ENCODE measurements at places on chromosomes 4 and X.

DNA sequence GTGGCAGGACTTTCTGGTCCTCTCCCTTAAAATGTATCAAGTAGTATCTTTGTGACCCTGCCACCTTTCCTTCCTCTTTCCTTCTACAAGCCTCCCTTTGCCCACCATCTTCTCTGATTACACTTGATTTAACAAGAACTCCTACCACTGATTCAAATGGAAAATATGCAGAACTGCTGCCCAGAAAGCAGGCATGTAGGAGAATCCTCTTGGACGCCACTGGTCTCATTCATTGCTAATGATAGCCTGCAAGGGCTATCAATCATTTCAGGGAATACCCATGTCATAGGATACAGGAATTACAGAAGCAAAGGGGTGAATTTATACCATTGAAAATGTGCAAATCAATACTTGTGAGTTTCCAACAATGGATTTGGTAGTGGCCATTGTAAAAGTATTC, 294.6 kb upstream of the NRK start:
- no peak for DNase-seq

DNA sequence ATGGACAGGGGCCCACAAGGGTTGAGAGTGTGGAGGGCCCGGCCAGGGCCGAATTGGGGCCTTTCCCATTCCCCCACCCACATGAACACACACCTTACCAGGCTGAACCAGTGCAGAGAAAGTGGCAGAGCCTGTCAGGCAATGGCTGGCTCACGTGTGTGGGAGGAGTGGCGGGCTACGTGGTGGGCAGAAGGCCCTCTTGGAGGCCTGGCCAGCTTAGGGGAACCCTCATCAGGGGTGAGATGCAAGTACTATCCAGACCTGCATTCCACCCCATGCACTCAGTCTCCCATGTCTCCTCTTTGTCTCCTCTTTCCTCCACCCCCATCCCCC, 965 bp downstream of the TCEAL4 start:
- DNase-seq, result no peak

DNA sequence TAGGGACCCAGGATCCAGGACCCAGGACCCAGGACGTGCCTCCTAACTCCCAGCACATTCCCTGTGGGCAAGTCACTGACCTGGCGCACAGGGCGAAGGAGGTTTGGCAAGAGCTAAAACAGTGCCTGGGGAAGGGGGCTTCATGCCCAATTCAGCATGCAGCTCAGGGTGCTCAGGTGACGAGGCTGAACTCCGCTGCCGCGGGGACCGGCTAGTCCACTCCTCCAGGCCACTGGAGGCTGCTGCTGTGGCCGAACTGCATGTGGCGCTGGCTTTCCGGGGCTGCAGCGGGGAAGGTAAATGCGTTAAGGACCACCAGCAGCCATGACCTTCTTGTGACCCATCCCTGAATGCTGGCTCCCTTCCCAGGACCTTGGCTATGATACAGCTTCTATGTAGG, 4.9 kb upstream of the PIM2 start:
- DNase-seq, result no peak

GRCh38 chr4:118843237-118843636, 7.3 kb upstream of the SEC24D start:
- no peak for DNase-seq

DNA sequence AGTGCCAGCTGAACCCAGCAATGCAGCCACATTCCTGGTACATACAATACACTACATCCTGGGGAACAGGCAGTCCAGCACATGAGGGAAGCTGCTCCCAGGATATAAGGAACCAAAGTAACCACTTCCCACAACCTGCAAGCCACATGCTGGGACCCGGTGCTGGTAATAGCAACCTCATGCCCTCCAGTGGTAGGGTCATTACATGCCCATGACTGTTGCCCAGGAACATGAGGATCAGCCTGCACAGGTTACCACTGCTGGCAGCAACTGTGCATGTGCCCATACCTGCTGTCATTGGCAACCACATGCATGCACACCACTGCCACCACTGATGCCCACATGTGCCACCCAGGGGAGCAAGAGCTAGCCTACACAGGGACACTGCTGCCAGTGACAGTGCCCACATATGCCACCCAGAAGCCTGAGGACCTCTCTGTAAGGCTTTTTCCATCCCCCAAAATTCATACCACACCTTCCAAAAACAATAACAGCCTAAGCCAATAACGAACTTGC, 1982.5 kb downstream of the ARAP2 start:
- no peak for DNase-seq

GRCh38 chrX:15714529-15714928, 23.5 kb upstream of the CA5B start:
- no peak for DNase-seq

DNA sequence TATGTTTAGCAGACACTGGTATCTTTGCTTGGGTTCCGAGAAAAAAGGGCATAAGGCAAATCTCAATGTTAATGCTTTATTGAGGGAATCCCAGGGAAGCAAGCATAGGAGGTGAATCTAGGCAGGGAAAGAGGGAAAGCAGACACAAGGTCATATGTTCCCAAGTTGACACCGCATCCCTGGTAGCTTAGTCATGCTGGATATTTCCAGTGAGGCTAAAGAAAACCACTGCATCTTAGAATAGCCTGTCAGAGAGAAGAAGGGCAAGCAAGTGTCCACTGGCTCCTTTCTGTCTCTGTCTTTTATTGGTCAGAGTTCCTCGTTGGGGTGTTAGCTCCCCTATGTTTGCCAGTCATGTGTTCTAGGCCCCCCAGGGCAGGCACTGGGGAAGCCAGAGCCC, 104.7 kb downstream of the NKX6-1 start:
- DNase-seq, result no peak

DNA sequence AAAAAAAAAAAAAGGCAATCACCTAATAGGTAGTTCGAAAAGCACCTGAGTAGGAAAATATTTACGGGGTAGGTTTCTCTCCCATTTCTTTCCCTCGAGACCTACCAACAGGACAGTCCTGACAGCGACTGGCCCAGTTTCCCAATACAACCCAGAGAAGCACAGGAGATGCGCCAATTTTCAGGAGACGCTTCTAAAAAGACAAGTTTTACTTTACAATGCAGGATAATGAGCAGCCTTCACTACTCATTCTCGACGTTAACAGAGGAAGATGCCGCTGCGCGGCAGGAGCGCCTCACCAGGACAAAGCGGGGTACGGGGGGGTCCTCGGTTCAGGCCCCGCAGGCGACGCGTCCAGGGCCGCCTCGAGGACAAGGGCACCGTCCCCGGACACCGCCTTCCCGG, 708 bp downstream of the BCLAF3 start:
- no peak for DNase-seq

DNA sequence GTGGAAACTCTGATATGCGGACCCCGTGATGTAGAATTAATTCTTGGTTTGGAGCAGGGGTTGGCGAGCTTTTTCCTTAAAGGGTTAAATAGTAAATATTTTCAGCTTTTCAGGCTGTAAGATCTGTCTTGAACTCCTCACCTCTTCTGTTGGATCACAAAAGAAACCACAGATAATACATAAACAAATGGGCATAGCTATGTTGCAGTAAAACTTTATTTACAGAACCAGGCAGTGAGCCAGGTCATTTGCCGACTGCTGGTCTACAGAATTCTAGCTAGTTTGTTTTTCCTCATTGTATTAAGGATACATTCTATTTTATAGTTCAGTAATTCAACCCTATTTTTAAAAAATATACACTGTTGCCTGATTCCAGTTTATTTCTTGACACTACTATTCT, 116.6 kb downstream of the PAPSS1 start:
- DNase-seq, result no peak

DNA sequence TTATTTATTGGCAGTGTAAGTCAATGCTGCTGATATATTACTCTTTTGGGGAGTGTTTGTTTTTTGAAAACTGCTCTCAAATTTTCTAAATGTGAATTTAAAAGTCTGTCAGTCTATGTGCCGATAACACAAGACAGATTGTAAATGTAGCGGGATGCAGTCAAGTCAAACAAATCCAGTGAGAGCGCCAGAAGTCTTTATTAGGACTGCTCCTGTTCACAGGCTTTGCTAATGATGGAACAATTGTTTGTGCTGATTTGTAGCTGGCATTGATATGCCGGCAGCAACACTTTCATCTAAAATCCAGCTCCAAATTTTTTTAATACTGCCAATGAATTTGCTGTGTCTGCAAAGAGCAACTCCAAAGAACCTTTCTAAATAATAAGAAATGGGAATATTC, 78.7 kb upstream of the TET2 start:
- DNase-seq, result no peak

DNA sequence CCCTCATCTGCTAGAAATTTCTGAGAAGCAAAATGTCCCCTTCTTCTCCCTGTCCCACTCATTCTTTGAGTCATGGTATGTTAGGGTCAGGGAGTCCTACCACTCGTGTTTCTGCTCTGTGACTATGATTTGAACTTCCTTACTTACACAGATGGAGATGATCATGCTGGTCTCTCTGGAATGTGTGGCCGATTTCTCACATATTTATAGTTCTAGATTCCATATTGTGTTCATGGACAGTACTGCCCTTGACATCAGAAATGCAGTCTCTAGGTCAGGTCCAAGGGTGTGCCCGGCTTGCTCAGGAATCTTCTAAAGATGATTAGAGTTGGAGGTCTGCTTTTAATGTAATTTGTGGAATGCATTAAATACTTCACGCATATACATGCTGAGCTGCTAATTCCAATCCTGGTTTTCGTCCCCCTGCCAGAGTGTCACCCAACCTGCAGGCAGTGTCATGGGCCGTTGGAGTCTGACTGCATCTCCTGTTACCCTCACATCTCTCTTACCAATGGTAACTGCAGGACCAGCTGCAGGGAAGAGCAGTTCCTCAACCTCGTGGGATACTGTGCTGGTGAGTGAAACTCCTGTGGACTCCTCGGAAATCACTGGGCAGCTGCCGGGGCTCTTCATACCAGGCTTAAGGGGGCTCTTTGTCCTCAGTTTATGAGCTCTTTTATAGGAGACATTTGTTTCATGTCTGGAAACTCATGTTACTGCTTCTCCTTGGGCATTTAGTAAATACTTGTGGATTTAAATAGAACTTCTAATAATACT, 214.1 kb upstream of the ANXA3 start:
- no peak for DNase-seq

DNA sequence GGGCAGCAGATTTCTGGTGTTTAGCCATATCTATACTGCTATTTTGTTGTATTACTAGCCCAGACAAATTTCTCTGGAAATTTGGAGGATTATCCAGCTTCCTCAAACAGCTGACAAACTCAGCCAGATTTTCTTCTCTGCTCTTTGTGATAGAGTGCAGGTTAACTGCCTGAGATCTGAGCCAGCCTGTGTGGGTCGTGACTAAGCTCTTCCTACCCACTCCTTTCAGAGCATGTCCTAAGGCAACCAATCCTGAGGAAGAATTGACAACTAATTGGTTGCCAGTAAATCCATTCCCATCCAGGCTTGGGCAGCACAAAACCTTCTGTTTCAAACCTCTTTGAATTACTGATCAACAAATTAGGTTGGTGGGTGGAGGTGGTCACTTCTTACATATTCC, 2.5 kb upstream of the GABRA2 start:
- no peak for DNase-seq

DNA sequence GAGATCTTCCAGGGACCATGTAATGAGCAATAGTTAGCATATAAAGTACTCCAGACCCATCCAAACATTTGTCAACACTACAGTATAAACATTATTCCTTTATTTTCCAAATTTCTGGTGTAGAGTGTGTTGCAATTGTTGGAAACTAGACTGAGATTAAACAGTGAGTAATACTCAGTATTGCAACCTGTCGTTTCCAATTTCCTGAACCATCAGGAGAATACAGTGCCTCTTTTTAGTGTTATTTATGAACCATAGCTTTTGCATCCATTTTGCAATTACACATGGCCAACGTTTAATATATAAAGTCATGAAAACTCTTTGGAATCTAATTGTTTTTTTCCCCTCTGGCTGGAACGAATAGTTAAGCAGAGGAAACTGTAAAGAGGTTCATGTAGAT, 58.3 kb upstream of the DHRSX start:
- no peak for DNase-seq

DNA sequence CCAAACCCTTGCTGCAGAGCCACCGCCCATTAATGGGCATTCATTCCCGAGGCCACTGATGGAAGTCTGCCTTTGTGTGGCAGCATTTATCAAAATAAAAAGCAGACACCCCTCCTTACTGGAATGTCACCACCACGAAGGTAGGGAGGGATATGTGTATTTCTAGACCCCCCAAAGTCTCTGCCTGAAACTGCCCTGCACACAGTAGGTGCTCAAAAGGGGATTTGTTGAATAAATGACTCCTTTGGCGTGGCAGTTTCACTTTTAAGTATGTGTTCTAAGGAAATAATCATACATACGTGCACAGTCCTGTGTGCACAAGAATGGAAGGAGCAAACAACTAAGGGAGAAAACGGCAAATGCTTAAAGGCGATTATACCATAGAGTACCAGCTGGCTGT, 23.6 kb upstream of the GLOD5 start:
- DNase-seq, result no peak

DNA sequence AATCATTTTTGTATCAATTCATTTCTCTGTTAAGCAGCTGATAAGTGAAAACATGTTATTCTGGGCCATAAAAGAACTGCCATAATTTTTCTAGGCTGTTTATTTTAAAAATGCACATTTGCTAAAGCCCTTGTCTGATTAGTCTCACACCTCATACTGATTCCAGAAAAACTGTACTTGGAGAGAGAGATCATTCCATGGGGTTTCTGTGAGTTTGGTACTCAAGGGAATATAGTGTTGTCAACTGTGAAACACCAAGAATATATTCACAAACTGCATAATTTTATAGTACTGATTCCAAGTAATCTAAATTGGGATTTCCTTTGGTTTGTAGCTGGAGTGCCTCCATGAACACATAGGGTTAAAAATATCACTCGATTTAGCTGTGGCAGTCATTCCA, 547.6 kb downstream of the RPA4 start:
- no peak for DNase-seq

- DNase-seq, result no peak
These were observed 858.9 kb downstream of the PDHA2 start for GRCh38 chr4:96698831-96699230.

DNA sequence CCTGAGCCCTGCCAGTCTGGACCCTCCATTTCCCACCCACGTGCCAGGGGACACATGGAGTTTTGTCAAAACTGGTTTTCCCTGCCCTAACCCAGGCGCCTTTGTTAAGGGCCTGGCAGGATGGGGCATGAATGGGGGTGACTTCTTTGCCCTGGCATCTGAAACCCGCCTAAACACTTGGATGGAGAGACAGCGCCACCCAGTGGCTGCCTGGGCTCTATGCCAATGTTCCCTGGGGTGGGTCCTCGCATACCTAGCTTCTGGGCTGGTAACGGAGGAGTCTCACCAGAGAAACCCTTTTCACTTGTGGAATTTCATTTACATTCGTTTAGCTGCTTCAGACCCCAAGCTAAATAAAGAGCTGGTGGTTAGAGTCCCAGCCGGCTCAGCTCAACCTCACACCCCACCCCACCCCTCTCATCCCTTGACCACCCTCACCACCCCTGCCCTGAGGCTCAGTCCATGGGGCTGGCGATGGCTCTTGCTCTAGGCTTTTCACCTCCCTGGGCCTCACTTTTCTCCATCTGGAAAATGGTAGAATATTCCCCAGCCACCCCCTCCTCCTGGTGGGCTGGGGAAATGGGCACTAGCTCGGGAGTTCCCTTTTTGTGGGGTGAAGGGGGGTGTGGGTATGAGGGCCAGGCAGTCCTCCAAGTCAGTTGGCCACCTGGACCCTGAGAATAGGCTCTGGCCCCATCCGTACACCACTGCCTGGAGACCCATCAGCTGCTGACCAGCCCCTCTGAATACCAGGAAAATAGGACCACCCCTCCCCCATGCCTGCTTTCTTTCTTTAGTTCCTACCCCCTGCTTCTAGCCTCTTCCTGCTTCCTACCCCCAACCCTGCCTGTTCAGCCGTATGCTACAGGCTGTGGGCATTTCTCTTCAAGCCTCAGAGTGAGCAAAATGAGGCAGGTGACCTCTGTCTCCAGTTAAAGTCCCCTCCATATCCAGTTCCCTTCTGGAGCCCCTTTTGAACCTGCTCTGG, 57.1 kb upstream of the PJA1 start:
- peak; percentile 9 for DNase-seq

Data from GM18507 (cell line).